Esophagus squamous epithelium (tissue), 5 donors: ENCODE measurements at places on chromosomes 7 and 10.

- DNase-seq, result no peak
Observed at GRCh38 chr10:89644691-89644966, 413 bp downstream of the PANK1 start.

DNA sequence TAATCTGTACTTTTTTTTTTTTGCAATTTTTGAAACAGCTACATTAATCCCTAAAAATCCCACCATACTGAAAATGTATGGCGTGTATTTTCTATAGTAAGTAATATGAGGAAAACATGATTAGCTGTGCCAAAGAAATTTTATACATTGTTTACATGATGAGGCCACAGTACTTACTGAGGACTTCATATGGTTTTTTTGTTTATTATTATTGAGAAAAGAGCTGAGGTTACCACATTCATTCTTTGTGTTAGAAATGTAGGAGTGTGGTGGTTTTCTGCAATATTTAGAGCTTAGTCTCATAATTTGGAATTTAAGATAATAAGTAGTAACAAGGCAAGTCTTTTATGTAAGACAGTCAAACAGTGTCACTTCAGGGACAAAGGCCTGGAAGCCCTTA lies 45.1 kb downstream of the SLC25A40 start:
- no peak for DNase-seq

GRCh38 chr7:78148166-78148894 lies 349.8 kb downstream of the PHTF2 start:
- no peak for DNase-seq

DNA sequence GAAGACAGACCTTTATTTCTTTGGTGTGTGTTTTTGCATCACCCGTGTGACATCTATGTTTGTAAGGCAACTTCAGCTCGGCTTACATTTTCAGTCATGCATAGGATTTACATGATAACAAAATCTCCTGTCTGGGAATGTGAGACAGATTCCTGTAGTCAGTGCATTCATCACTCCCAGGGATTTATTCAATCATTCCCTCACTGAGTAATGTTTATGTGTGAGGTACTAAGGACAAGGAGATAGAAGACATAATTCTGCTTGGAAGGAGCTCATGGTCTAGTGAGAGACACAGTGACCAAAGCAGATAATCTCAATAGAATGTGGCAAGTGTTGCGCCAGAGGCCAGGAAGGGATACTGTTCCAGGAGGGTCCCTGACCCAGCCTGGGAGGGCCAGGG lies 35.2 kb upstream of the BMPER start:
- no peak for DNase-seq

- DNase-seq, result no peak
Observed at GRCh38 chr7:35248576-35249536, 5.0 kb downstream of the TBX20 start.

DNA sequence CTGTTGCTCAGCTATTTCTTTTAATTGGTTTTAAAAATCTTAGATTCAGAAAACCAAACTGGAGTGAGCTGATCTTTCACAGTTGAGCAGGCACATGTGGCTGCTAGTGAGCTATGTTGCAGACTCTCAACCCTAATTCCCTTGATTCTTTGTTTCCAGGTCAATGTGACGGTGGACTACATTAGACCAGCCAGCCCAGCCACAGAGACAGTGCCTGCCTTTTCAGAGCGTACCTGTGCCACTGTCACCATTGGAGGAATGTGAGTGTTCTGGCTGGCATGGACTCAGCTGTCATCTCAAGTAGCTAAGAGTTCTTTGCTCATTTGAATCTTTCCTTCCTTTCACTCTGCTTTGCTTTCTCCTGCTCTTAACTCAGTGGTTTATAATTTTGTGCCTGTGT lies 187.1 kb downstream of the LRRC4 start:
- DNase-seq, result no peak

DNA sequence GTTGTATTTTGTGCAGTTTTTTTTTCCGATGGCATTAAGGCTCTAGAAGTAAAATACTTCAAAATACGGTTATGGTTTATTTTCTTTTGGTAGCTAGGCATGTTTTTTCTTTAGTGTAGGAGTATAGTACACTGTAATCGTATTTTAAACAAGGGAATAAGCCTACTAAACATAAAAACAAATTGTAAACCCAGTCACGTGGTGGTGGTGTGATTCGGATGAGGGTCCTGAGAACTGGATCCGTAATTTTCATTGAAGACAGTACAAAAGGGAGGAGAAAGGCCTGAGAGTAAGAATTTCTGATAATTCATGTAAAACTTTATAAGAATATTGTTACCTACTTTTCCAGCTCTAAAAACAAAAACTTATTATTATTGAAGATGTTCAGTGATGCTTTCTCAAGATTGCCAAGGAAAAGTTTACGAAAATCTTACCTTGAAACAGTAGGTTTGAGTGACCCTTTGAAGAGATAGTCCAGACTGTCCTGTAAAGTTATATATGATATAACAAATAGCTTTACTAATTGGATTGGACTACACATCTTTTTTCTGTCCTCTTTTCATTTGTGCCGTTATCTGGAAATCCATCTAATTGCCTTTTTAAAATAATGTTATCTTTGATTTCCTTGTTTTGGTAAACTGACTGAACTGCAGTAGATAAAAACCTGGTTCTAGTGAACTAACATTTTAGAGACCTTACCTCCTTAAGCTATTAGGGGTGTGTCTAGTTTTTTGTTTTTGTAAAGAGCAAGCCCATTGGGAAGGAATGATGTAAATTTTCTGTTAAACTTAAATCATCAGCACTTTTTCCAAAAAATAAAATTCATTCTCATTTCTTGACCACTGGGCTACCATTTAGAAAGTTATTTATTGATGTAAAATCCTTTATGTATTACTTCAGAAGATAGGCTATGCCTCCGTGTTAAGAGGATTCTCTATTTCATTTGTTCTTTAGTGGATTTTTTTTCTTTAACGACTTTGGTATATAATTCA lies 1.0 kb upstream of the PBLD start:
- DNase-seq, result no peak

GRCh38 chr7:157462419-157462771 lies 125.6 kb downstream of the DNAJB6 start:
- no peak for DNase-seq

DNA sequence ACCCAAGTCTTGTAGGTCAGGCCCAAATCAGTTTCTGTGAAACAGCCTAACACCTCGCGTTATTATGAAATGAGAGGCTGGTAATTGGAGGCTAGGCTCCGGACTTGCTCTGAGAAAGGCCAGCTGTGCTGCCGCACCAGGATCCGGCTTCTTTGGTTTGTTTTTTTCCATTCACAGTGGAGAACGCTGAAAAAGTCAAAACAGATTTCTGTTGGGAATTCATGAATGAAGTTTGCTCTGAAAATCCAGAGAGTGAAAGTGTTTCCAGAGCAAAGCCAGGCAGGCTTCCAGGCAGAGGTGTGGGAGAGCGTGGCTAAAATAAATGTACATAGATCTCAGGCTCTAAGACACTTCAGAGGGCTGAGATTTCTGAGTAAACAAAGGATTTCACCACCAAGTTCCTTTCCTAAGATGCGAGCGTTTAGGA lies 240.1 kb downstream of the TRIL start:
- no peak for DNase-seq

DNA sequence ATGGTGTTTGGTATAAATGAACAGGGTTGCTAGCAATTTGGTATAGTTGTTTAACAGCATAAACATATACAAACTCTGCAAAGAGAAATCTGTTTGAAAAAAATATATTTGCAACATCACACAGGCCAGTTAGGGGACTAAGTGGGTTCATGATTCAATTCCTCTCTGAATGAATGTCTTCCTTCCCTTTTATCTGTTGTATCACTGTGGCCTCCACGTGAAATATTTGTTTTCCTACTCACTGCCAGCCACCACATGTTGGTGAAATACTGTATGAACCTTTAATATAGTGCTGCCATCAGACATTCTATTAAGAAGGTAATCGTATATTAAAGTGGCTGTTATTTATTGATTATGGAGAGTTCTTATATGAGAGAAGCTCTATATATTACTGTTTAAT lies 157.0 kb downstream of the ARID5B start:
- DNase-seq, result no peak

GRCh38 chr7:41261080-41261479 lies 441.8 kb downstream of the INHBA start:
- DNase-seq, result no peak

GRCh38 chr10:121352231-121352855 lies 245.9 kb downstream of the FGFR2 start:
- no peak for DNase-seq

GRCh38 chr7:81577642-81578340 lies 192.1 kb downstream of the HGF start:
- DNase-seq, result no peak

DNA sequence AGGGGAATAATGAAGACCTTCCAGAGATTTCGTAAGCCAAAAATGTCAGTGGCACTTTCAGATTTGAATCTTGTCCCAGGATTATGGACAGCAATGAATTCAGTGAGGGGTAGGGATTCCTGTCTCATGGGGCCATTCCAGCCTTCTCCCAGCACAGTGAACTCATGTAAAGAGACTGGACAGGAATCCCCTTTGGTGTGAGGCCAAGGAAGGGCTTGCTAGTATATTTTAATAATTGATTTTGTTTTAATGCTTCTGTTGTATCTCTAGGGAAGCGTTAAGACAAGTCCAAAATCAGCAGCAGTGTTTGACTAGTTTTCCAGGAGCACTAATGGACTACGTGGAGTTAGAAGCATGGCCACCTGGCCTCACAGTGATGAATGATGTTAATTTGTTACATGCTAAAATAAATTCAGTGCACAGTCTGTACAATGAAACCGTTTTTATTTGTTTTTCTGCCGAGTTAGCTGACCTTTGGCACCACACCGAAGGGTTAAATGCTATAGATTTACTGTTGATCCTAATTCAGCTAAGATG lies 214.0 kb upstream of the DKK1 start:
- DNase-seq, result no peak

DNA sequence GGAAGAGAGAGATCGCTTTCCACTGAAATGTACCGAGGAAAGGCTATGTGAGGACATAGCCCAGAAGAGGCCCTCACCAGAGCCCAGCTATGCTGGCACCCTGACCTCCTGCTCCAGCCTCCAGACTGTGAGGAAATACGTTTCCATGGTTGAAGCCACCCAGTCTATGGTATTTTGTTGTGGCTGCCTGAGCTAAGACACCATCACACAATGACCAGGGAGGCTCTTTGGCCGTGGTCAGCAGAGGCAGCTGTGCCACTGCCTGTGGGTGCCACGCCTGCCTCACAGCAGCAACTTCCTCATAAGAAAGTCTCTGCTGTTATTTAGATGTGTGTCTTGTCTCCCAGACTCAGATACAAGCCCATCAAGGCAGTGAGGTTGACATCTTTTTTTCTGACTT lies 182.7 kb upstream of the PLXNA4 start:
- DNase-seq, result no peak

GRCh38 chr10:13769946-13770345 lies 183.2 kb downstream of the PRPF18 start:
- no peak for DNase-seq

DNA sequence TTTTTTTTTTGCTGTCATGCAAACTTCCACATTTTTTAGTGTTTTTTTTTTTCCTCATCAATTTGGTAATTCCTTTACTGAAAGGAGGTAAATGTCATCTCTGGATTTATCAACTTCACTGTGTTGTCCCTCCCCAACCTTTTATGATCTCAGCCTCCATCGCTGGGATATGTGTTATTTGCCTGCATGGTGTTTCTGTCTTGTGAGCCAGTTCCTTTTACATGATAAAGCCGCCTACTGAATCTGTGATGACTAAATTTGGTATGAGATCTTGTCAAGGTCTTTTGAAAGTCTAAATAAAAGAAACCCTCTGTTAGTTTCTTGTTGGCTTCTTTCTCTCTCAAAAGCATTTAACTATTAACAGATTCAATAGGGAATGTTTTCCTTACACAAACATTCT lies 39.3 kb downstream of the TAS2R41 start:
- DNase-seq, result no peak

GRCh38 chr10:1737222-1738061 lies at the start of gene ADARB2:
Gene ADARB2 (minus strand): TSS chr10:1737525.
- DNase-seq, result no peak
